ENCODE measurements at places on chromosomes 1 and 21.

GRCh38 chr21:40299451-40299850 lies 432.2 kb downstream of the PCP4 start:
- DNase-seq, result no peak

DNA sequence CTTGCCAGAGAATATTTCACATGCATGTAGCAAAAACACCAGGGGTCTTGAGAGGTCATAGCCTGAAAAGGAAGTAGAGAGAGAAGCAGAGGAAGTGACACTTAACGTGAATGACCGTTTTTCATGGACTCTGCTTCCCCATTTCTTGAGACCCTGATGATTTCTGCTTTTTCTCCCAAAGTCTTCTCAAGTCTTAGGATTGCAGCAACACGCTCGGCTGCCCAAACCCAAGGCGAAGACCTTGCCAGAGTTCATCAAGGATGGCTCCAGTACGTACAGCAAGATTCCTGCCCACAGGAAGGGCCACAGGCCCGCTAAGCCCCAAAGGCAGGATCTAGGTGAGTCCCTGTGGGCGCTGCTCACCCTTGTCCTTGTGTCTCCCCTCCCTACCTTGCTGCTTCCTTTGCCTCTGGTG lies 12.8 kb downstream of the THEMIS2 start:
- no peak for DNase-seq

DNA sequence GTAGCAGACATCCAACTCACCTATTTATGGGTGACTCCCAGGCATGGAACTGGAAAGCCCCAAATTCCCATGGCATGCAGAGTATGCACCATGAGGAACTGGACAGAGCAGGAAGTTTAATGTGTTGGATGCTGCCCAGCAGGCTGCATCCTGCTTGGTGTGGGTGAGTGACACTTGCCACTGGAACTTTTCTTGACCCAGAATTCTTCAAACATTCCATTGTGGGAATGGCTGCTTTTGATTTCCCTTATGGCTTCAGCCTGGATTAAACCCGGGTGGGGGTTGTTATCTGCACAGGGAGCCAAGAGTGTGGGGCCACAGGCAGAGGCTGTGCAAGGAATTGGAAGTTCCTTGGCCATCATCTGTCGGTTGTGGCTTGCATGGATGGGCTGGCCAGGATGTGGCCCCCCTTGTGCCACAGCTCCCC lies 26.9 kb upstream of the BACE2 start:
- no peak for DNase-seq

- no peak for DNase-seq
Measured at GRCh38 chr1:28341591-28341990, 12.8 kb downstream of the MED18 start.

- no peak for DNase-seq
Measured at GRCh38 chr1:46400421-46400820, 6.3 kb downstream of the FAAH start.

DNA sequence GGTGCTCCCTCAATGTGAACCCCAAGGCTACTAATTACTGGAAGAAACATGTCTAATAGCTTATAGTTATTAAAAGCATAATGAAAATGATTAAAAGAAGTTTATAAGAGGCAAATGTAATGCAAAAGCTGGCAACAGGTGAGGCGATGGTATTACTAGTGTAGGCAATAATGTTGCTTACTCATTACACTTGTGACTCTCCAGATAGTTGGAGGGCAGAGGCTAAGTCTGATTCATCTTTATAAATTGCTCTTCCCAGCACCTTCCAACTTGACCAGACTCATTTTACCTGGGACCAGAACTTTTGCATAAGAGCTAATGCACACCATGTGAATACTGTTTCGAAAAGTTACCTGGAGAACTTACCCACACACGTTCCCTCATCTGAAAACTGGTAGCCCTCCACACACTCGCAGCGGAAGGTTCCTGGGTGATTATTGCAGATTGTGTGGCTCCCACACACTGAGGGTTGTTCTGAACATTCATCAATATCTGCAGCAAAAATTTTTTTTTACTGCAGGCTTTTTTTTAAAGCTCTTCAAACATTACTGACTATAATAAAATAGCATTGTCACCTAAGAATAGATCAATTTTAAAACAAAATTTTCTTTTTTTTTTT lies 48.0 kb downstream of the NID1 start:
- no peak for DNase-seq

DNA sequence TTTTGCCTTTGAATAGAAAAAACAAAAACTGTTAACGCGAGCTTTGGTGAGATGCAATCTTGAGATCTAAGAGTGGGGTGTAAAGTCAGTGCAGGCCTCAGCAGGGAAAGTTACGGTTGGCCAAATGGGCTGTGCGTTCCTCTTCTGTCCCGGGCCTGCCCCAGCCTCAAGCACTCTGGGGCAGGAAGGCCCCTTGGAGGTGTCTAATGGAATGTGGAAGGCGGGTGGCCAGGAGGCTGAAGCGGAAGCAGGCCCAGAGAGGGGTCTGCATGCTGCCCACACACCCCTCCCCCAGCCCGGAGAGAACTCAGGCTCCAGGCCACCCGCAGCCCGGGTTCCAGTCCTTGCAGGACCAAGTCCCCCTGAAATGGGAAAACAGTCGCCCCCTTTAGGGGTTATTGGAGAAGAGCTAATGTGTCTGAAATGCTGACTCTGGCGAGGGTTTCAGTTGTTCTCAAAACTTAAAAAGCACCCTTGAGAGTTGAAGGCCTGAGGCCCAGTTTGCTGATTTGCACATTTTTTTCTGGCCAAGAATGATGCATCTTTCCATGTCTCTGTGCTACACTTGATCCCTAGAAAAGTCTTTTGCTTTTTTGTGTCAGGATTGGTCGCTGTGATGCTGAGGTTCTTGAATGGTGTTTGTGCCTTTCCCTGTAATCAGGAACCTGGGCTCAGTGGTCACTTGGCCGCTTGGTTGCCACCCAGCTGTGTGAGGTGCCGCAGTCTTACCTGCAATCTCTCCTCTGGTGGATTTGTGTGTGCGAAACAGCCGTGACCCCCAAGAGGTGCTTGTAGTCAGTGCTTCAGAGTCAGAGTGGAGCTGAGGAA lies 2.0 kb downstream of the COL18A1 start:
- no peak for DNase-seq

DNA sequence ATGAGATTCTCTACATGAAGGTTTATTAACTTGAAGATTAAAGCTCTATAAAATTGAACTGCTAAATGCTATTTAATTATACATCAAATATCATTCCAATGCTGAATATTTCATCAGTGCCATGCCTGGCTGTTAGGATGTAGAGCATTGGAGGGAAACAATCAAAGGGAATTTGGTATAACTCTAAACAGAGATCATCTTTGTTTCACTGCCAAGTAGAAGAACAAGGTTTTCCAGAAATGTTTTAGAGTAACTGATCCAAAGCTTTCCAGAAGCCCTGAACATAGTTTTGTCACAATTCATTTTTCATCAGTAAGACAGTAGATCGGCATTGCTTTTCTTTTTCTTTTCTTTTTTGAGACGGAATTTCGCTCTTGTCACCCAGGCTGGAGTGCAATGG lies 5.9 kb upstream of the DSTYK start:
- DNase-seq, result no peak

DNA sequence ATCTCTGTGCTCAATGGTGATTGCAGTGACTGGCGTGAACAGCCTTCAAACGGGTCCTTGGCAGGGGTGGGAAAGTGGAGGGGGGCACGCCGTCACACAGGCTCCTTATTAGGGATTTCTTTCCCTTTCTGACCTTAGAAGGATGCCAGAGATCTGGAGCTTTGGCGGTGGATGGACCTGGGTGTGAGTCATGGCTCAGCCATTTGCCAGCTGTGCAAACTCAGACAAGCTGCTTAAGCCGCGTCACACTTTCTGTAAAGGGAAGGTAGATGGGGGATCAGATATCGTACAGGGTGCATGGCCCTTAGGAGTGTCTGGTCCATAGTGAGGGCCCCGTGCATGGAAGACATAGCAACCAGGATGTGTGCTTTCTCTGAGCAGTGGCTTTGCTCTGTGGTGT lies 48.3 kb upstream of the C1orf174 start:
- DNase-seq, result no peak

GRCh38 chr1:20472860-20473711 lies 12.9 kb downstream of the CAMK2N1 start:
- DNase-seq, result peak; percentile 61

DNA sequence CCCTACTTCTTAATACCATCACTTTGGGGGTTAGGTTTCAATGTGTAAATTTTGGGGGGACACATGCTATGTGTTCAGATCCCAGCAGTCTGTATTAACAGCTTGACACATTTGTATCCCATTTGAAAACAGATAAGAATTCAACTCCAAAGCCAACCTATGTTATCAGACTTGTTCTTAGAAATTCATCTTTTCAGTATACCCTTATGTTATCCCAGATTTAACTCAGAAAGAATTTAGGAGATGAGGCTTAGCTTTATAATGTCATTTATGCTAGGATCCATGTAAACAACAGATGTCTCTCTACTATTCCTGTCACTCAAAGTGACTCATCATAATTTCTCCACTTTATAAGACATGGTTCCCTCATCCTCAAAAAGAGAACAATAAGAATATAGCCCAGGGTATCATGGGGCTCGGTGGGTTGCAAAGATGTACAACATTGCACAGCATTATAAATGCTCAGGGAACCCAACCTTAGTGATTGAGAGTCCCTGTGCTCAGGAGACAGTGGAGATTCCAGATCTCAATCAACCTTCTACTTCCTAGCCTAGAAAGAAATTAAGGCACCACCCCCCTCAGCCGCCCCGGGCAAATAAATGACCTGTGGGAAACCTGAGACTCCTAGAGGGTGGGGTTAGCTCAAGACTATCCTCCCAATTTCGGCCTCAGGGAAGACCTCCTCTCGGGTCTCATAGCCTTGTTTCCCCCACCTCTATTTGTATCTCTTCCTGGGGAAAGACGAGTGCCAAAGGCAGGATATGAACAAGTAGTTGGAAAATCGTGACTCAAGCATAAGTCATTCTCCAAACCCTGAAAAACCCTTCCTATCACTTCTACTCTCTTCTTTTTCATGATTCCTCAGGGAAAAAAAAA lies 265.1 kb upstream of the CAMK1G start:
- DNase-seq, result no peak

- DNase-seq, result no peak
Measured at GRCh38 chr21:29639366-29640079, 300.3 kb downstream of the GRIK1 start.

DNA sequence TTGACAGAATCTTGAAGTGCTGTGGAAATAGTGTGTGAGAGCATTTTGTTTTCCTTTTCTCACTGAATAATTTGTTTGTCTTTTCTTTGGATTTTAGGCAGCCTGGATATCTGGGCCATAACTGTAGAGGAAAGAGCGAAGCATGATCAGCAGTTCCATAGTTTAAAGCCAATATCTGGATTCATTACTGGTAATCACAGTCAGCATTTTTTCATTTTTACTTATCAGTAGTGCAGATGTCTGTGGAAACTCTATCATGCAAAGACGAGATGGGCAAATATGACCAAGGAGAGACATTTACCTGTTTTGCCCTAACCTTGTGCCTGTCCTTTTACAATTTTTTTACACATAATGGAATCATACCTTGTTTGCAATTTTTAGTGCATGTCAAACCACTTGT lies 78.8 kb downstream of the ITSN1 start:
- DNase-seq, result no peak

DNA sequence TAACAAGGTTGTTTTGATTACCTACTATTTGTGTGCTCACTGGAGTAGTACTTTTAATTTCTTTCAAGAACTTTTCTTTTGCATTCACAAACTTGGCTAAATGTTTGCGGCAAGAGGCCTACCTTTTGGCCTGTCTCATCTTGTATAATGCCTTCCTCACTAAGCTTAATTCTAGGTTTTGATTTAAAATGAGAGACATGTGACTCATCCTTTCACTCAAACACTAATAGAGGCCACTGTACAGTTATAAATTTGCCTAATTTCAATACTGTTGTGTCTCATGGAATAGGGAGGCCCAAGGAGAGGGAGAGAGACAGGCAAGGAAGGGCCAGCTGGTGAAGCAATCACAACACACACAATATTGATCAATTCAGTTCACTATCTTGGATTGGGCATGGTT lies 66.1 kb downstream of the ZNF644 start:
- no peak for DNase-seq

DNA sequence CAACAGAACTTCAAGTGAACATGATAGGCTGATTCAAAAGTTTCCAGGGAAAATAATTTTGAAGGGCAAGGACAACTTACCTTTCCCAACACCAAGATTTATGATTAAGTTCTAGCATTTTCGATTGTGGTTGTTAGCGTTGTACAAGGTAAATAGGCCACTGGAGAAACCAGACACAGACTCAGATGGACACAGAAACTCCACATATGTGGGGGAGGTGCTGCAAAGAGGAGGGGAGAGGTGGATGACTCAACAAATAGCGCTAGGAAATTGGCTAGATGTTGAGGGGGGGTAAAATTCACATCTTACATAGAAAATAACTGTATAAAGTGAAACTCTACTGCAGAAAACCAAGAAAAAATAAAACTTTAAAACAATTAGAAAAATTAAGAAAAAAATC lies 564.4 kb downstream of the MATN1 start:
- no peak for DNase-seq

DNA sequence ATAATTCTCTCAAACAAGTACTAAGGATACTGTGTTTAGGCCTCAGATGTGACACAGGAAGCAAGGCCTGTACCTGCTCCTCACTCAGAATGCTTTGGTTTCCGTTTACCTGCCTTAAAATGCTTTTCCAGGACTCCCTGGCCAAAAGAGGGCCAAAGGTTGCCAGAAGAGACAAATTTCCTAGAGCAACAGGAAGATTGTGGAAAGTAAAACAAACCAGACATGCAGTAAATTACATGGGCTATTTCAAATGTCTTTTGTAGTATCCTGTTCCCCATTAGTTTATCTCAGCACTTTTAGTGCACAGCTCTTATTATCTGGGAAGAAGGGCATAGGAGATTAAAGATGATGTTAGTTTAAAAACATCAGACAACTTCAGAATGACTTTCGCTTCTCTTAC lies 280.0 kb downstream of the NFIA start:
- no peak for DNase-seq

GRCh38 chr1:222592171-222592570 lies 2.4 kb upstream of the TAF1A start:
- no peak for DNase-seq

- DNase-seq, result peak; percentile 57
Measured at GRCh38 chr1:149885339-149886120, 13.8 kb upstream of the BOLA1 start.

GRCh38 chr1:193658691-193659090 lies 472.3 kb upstream of the B3GALT2 start:
- DNase-seq, result no peak

DNA sequence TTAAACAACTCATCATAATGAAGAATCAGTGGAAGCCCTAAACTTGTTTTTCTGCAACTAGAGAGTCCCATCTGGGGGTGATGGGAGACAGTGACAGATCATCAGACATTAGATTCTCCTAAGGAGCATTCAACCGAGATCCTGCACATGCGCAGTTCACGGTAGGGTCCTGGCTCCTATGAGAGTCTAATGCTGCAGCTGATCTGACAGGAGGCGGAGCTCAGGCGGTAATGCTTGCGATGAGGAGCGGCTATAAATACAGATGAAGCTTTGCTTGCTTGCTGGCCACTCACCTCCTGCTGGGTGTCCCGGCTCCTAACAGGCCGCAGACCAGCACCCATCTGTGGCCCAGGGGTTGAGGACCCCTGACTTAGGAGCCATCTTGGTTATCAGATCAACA lies 247.2 kb downstream of the FMN2 start:
- DNase-seq, result no peak

All from substantia nigra (tissue), 51 donors.